Psoas muscle (tissue), 8 donors: ENCODE measurements at places on chromosomes 5 and 9. TPM values are rescaled to one million over a fixed set of nuclear protein-coding genes. Genes with fewer than 3 reads are reported as not detected.

Gene GDNF
- 14.5 TPM for total RNA-seq

GRCh38 chr5:86329318-86329717 lies 288.4 kb upstream of the COX7C start:
- no peak for DNase-seq

DNA sequence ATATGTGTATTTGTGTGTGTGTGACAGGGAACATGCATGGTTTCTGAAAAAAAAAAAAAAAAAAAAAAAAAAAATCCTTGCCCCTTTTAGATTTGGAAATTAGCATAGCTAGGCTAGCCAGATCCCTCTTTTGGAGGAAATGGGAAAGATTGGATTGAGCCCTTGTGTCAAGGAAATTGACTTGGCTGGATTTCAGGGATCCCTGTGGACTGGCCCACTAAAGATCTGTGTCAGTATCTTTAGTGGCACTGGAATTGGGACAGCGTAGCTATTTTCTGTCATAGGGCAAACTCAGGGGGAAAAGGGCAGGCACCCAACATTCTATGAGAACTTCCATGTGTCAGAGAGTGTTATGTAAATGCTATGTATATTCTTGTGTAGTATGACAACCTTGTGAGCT lies 35.4 kb downstream of the SH3GL2 start:
- no peak for DNase-seq

Gene PCDHA6
- not detected for total RNA-seq

GRCh38 chr9:114629563-114630090 lies 18.5 kb downstream of the TMEM268 start:
- no peak for DNase-seq

Gene NRARP
- total RNA-seq: 5.0 TPM

GRCh38 chr9:124120272-124120671 lies 108.7 kb downstream of the LHX2 start:
- no peak for DNase-seq

GRCh38 chr9:110980261-110980660 lies 58.0 kb downstream of the LPAR1 start:
- DNase-seq: no peak

Gene OBP2B
- total RNA-seq: not detected

GRCh38 chr9:128863647-128864046 lies 18.1 kb downstream of the KYAT1 start:
- peak; percentile 73 for DNase-seq

DNA sequence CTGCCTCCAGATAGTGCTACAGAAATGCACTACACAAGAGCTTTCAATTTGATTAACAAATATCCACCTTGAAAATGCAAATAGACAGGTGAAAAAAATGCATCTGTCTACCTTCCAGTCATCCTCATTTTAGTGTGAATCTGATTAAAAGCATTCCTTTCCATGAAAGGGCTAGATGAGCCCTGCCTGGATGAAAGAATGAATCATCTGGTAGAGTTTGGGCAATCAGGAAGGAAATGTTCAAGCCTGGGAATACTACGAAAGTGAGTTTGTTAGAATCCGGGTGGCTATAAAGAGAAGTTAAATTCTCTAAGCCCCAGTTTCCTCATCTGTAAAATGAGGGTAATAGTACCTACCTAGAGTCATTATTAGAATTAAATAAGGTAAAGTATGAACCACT lies 142.6 kb downstream of the FAM114A2 start:
- no peak for DNase-seq

Gene SPINK6
- not detected for total RNA-seq

- DNase-seq: no peak
Observed at GRCh38 chr5:54195701-54196100, 114.7 kb downstream of the ARL15 start.
